ENCODE measurements at places on chromosomes 16 and 17.
A peak's percentile ranks its signal among the peaks of the same experiment; 100 is the strongest.

- peak; percentile 86 for DNase-seq
These were observed 116.1 kb upstream of the METRNL start for GRCh38 chr17:82963104-82963950.

DNA sequence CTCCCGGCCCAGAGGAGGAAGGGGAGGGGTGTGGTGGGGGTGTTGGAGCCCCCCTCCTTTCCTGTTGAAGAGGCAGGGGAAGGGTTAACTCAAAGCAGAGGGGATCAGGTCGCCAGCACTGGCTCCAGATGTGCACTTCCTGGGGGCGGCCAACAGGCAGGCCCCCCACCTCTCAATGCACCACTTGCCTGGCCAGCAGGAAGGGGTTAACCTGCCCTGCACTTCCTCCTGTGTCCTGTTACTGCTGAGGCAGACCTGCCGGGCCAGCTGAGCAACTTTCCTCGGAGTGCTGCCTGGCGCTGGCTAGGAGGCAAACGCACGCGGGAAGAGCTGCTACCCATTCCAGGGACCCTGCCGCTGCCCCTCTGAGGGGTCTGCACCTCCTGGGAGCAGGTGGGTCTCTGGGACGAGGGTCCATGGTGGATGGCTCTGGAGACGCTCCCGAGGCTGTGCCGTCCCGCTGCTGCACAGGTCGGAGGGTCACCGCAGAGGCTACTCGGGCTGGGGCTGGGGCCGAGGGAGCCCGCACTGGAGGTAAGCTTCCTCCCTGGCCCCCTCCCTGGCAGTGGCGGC lies at the start of gene EPN3:
Gene EPN3 (plus strand): TSS at position 284 of the 573 bp plus-strand sequence. CDS start 3,822 bp downstream, outside the sequence.
- DNase-seq: peak; percentile 44

GRCh38 chr17:66542129-66542966 lies 239.9 kb downstream of the PRKCA start:
- no peak for DNase-seq

DNA sequence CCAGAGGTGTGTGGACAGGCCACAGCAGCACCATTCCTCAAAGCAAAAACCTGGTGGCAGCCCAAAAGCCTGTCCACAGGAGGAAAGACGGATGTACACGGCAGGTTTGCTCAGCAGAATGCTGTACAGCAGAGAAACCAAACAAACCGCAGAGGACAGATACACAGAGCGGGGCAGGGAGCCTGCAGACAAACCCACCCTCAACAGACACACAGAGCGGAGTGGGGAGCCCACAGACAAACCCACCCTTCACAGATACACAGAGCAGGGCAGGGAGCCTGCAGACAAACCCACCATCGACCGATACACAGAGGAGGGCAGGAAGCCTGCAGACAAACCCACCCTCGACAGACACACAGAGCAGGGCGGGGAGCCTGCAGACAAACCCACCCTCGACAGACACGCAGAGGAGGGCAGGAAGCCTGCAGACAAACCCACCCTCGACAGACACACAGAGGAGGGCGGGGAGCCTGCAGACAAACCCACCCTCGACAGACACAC lies 53.0 kb upstream of the METRNL start:
- DNase-seq: no peak

DNA sequence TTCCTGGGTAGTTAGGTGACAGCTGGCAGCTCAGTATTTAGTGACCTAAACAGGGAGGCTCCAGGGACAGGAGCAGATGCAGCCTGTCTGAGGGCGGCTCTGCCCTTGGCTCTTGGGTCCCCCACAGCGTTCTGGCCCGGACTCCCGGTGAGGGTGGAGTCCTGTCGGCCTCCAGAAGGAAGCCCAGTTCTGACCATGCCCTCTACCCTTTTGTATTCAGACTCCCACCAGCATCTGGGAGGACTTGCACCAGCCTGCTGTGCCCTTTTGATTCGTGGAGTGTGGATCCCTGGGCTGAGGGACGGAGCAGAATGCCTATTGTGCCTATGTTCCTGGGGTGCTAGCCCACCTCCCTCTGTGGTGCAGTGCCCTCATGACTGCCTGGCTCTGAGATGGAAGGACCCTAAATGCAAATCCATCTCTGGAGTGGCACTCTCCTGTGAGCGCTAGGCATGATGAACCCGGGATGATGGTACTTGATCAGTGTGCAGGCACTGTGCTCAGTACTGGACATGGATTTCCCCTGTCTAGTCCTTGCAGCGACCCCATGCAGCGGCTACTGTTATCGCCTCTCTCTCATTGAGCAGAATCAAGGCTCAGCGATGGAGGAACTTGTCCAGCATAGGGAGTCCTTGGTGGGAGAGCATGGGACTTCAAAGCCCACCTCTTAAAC lies 123.1 kb downstream of the SNX29 start:
- DNase-seq: no peak

- no peak for DNase-seq
These were observed 2.4 kb downstream of the CCL2 start for GRCh38 chr17:34257299-34257985.

- no peak for DNase-seq
These were observed 316.9 kb downstream of the SEC14L1 start for GRCh38 chr17:77457572-77458201.

- no peak for DNase-seq
These were observed 34.8 kb downstream of the MYH13 start for GRCh38 chr17:10337976-10338375.

DNA sequence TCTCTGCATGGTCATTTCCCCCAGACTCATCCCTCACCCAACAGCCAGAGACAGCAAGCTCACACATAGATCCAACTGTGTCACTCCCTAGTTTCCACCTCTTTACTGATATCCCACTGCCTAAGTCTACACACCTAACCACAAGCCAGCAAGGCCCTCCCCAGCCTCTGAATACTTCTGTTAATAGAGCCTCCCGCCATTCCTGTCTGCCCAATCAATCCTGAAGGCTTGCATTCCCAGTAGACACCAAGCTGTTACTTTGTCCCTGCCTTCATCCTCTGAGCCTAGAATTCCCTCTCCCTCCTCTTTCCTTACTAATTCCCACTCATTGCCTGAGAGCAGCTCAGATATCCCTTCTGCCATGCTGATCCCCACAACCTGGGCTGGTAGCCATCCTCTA lies 4.7 kb downstream of the C17orf113 start:
- peak; percentile 55 for DNase-seq

- no peak for DNase-seq
These were observed 154.3 kb downstream of the KATNIP start for GRCh38 chr16:27704252-27704651.

DNA sequence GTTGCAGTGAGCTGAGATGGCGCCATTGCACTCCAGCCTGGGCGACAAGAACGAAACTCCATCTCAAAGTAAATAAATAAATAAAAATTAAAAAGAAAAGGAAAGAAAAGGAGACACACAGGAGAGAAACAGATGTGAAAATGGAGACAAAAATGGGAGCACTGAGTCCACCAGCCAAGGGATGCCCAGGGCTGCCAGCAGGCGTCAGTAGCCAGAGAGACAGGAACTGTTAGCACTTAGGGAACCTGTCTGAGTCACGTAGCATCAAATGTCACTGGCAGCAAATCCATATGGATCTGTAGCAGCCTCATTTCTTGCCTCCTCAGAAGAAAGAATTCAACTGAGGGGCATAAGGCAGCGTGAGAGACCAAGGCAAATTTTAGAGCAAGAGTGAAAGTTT lies 79.7 kb downstream of the CYLD start:
- DNase-seq: no peak

GRCh38 chr16:3854750-3855541 lies 25.6 kb downstream of the CREBBP start:
- no peak for DNase-seq

GRCh38 chr16:63298993-63299392 lies 1262.8 kb upstream of the CDH8 start:
- DNase-seq: no peak

- DNase-seq: no peak
These were observed 13.9 kb downstream of the ITGAM start for GRCh38 chr16:31273676-31274075.

DNA sequence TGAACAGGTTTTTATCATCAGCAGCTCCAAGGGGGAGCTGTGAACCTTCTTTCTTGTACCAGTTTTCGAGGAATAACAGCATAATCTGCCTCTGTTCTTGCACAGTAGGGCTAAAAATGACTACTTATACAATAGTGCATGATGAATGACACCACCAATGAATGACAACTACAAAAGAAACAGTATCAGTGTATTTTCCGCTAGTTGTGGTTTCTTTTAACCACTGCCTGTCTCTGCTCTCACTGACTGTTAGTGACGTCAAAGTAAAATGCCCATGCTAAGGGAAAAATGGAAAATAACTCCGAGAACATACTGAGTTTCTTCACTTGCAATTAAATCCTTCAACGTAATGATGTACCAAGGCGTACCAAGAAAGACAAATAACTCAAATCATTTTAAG lies 294.9 kb downstream of the MAP2K6 start:
- no peak for DNase-seq

DNA sequence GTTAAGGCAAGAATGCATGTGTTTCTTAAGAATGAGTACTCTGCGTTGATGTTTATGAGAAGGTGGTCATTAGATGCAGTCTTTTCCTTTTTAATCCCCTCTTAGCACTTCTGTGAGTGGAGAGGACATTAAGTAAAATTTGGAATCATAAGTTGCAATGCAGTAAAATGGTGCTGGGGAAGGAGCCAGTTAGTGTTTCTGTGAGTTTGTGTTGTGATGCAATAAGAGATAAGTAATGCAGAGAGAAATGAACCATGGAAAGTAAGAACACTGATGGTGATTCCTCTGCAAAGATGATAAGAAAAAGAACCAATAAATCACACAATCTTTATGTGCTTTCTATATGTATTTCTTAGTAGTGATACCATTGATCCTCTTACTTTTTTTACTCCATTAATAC lies 20.0 kb downstream of the ABHD15 start:
- DNase-seq: no peak

DNA sequence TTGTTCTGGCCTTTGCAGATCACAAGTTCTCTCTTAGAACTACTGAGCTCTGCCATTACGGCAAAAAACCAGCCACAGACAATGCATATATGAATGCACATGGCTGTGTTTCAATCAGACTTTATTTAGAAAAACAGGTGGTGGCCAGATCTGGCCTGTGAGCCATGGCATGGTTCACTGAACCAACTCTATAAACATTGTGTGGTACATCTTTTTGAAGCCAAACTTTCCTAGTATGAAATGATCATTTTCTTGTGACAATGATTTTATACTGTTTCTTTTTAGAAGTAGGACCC lies 65.9 kb upstream of the AMZ2 start:
- no peak for DNase-seq

- DNase-seq: no peak
These were observed 25.8 kb downstream of the COX4I1 start for GRCh38 chr16:85825326-85825725.

DNA sequence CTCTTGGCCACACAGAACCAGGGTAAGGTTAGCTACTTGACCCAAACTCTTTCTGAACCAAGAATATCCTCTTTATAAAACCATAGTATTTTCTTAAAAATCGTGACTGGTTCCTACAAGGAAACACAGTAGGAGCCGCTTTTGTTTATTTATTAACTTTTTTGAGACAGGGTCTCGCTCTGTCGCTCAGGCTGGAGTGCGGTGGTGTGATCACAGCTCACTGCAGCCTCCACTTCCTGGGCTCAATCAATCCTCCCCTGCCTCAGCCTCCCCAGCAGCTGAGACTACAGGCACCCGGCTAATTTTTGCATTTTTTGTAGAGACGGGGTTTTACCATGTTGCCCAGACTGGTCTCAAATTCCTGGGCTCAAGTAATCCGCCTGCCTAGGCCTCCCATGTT lies 14.7 kb upstream of the LITAF start:
- no peak for DNase-seq

GRCh38 chr17:77891602-77892001 lies 66.9 kb upstream of the TNRC6C start:
- no peak for DNase-seq

- no peak for DNase-seq
These were observed 2.5 kb downstream of the SSH2 start for GRCh38 chr17:29927546-29927945.

GRCh38 chr17:78764871-78765270 lies 17.2 kb downstream of the CYTH1 start:
- DNase-seq: no peak

DNA sequence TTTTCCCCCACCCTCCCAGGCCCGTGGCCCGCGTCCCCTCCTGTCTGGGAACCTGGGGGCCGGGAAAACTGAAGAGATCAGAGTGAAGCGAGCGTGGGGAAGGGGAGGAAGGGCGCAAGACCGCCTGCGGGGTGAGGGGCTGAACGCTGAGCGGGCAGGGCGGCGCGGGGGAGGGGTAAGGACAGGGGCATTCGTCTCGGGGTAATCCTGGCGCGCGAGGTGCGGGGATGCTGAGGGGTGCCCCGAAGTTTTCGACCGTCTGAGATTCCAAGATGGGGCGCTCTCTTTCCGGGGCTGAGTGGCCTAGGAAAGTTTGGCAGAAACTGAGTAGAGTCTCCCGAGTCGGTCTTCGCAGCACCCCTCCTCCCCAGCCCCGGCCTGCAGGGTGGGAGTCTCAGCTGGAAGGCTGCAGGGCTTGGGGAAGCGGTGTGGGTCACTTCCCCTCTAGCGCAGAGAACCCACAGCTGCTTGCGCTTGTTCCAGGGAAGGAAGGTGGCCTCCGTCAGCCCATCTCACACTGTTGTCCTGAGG lies 555 bp downstream of the TTYH2 start:
- DNase-seq: peak; percentile 39

- no peak for DNase-seq
These were observed 185.7 kb downstream of the IRX5 start for GRCh38 chr16:55116165-55116920.

DNA sequence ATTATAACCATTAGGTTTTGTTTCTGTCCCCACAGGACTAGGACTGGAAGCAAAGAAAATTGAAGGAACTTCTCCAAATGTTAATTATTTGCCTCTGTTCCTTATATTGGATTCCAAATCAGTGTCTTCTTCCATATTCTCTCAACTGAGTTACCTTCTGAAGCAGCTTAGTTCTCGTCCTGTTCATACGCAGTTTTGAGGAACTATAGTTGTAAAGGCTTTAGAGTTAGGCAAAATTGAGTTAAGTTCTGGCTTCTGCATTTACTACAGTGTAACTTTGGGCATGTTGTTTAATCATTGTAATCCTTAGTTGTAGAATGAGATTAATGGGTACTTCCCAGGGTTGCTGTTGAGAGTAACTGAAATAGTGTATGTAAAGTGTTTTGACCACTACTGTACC lies 11.2 kb downstream of the CBFB start:
- DNase-seq: no peak

- DNase-seq: no peak
These were observed 92.8 kb downstream of the GAS7 start for GRCh38 chr17:10105513-10106001.

DNA sequence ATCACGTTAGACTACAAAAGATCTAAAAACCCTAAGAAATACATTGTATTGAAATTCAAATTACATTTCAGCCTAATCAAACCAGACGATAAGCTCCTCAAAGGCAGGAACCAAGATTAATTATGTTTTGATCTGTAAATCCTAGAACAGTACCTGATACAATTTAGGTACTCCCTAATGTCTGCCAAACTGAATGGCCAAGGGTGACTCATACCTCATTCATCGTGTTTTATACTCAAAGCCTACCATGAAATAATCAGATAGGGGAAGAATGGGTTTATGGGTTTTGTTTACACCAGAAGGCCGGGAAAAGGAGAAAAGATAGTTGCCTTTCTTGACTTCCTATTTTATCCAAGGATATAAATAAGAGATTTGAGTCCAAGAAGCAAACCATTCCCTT lies 19.3 kb downstream of the MMD start:
- no peak for DNase-seq
